ENCODE measurements at places on chromosomes 12 and 14.

- DNase-seq, result no peak
Measured at GRCh38 chr12:98373025-98373554, 142.3 kb upstream of the TMPO start.

GRCh38 chr12:14824012-14824634, 10.1 kb upstream of the SMCO3 start:
- DNase-seq, result no peak

DNA sequence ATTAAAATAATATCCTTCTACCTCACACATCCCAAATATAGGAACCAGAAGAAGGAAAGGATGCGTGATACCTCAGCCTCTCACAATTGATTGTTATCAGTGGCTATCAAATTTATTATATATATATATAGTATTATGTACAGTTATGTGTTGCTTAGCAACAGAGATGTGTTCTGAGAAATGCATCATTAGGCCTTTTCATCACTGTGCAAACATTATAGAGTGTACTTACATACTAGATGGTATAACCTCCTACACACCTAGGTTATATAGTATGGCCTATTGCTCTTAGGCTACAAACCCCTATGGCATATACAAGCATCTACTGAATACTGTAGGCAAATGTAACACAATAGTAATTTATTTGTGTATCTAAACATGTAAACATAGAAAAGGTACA, 34.0 kb downstream of the PYM1 start:
- no peak for DNase-seq

GRCh38 chr14:76551116-76551515, 175.2 kb downstream of the ESRRB start:
- DNase-seq, result no peak

DNA sequence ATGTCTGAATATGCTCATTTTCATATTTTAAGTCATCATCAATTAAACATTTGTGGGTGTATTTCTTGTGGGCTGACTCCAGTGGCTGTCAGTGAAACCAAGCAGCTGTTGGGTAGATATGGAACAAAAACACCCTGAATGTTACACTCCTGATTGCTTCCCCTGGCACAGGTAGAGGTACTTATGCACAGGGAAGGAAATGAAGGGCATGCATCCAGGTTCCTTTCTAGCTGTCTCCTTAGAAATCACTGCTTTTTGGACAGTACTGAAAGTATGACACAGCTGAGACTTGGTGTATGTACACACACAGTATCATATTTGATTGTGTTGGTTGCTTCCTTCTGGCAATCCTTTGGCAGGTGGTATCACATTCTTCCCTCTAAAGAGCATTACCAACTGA, 1006.7 kb downstream of the DIO2 start:
- DNase-seq, result no peak

DNA sequence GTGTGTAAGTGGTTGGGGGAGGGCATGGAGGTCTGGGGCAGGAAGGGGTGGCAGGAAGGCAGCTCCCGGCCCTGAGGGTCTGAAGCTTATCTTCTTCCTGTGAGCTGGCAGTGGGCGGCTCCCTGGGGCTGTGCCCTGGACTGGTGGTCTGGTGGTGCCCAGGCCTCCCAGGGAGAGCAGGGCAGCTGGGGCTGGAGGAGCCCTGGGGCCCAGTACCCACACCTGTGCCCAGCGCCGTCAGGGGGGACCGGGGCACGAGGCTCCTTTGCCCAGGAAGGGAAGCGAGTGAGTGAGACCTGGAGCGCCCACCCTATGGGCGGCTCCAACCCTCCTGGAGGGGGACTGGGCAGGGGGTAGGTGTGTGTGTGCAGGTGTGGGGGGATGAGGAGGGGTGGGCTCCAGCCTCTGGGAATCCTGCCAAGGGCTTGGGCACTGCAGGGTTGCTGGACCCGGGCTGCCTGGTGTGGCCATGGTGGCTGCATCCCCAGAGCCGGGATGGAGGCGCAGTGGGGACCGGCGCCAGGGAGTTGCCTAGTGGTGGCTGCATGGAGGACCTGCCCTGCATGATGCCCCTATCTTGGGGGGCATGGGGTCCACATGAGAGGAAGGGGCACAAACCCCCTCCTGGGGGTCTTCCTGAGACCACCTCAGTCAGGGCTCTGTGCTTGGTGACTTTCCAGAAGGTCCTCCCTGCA, 353.6 kb downstream of the TMEM121 start:
- DNase-seq, result no peak

- DNase-seq, result no peak
Measured at GRCh38 chr12:116247377-116247776, 30.1 kb downstream of the MED13L start.

DNA sequence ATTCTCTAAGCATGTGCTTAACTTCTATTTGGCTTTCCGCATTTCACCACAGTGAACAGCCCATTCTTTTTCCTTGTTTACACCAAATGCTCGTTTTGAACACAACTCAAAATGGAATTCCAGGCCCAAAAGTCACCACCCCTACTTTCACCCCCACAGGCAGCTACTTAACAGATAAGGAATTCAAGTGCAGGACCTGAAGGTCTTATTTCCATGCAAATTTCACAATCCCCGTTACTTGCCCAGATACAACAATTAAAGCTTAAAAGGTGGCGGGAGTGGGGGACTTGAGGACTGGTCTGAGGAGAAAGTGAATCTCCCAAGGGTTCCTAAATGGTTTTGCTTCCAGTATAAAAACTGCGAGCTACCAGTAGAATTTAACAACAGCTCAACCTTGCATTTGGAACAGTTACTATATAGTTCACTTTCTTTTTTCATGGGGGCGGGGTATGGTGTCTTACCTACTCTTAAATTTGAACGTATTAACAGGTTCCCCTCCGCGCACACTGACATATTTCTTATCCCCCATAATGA, 3.7 kb downstream of the USP44 start:
- DNase-seq, result no peak

GRCh38 chr12:121538699-121539061, 42.1 kb downstream of the KDM2B start:
- DNase-seq, result no peak

GRCh38 chr14:103130965-103131364, 7.7 kb downstream of the TNFAIP2 start:
- no peak for DNase-seq

GRCh38 chr14:49614196-49614595, 6.2 kb downstream of the RPL36AL start:
- DNase-seq, result no peak

DNA sequence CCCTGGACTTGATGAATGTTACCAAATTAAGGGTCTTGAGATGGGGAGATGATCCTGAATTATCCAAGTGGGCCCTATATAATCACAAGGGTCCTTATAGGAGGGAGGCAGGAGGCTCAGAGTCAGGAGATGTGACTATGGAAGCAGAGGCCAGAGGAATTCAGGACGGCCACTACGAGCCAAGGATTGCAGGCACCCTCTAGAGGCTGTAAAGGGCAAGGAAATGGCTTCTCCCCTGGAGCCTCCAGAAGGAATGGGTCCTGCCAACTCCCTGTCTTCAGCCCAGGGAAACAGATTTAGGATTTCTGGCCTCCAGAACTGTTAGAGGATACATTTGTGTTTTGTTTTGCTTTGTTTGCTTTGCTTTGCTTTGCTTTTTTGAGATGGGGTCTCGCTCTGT, 8.8 kb downstream of the BDKRB1 start:
- no peak for DNase-seq

DNA sequence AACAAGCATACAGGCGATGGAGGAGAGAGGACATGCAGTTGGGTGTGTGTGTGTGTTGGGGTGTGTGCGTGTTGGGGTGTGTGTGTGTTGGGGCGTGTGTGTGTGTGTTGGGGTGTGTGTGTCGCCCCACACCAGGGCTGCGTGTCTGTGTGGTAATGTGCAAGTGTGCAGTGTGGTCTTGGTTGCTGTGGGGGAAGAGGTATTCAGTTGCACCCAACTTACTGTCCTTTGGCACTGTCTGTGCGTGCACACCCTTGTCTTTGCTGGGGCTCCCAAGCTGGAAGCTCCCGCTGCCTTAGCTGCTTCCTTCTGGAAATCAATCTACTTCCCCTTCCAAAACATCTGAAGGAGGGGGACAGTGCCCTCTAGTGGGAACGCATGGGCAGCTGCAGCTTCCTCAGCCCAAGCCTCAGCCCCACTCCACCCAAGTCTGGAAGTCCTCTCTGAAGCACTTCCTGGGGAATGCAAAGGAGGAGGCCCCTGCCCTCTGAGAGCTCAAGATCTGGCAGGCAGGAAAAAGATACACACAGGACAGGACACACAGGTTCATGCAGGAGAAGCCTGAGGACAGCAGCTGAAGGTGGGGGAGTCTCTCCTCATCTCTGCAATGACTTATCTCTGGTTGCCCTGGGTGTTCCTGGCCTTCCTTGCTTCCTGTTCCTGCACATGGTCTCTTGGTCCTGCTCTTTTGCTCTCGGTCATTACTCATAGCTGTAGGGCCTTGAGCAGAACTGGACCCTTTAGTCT, 13.1 kb downstream of the ASIC1 start:
- DNase-seq, result peak; percentile 59

DNA sequence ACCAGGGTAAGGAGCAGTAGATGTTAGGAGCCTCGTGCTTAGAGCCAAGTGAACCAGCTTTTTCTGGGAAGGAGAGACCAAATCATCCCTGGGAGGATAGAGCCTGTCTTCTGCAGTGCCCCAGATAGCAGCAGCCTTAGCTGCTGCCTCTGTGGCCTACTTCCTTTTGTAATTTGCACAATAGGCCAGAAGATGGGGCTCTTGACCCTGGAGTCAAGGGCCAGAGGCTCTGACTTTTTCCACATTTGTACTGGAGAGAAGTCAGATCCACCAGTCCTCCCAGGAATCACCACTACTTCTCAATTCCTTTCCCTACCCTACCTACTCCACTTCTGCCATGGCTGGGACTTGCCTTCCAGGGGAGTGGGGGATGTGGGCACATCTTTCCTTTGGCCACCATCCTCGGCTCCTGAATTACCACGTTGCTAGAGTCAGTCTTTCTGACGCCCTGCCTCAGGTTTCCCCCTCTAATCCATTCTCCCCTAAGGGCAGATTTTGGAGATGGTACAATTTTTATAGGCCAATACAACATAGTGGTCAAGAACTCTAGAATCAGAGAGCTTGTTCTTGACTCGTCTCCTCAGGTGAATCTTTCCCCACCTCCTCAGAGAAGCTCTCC, 3.3 kb upstream of the SLC4A8 start:
- peak; percentile 21 for DNase-seq

- DNase-seq, result peak; percentile 65
Measured at GRCh38 chr14:91246051-91246852, 1.7 kb upstream of the GPR68 start.

DNA sequence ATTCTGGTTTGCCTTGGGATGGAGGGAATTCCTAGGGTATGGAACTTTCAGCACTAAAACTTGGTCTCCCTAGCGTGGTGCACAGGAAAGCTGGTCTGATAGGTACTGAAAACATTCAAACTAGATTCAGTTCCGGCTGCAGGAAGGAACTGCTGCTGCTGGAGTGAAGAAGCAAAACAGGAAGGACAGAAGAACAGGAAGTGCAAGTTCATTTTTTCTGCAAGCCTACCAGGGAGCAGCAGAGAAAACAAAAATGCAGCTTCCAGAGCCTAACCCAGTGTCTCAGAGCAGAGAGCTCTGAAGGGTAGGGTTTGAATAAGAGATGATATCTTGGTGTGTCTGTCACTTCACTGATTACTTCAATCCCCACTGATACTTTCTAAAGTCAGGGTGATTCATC, 165.2 kb downstream of the VRK1 start:
- DNase-seq, result no peak

GRCh38 chr14:93803408-93804318, 15.4 kb upstream of the PRIMA1 start:
- DNase-seq, result no peak

Measured in effector memory CD8-positive, alpha-beta T cell (primary cell).